ENCODE measurements at places on chromosomes 4 and X.

DNA sequence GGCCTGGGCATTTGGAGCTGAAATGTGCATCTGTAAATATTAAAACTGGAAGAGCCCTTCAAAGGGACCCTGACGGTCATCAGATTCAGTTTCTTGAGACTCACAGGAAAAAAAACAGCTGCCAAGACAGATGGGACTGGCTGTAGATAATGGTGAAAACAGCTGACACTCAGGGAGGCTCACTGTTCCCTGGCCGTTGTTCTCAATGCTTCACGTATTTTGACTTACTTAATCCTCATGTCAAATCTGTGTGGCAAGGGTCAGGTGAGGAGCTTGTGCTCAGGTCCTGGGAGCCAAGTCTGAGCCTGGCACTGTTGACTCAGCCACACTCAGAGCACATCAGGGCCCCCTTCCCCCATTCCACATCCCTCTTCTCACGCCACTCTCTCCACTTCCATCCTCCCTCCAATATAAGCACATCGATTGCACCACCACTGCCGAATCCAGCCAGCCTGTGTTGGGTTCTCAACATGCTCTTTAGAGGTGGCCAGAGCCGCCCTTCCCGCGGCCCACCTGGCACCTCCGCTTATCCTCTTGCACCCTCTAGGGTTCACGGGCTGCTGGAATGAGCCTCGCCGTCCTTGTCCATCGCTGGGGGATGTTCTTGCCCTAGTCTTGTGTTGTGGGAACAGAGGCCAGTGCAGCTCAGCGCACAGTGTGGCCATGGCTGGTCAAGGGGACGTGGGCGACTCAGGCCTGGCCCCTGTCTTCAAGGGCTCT lies 40.1 kb downstream of the EVC start:
- DNase-seq, result peak; percentile 31

GRCh38 chrX:34341258-34341657 lies 209.1 kb upstream of the FAM47A start:
- no peak for DNase-seq

DNA sequence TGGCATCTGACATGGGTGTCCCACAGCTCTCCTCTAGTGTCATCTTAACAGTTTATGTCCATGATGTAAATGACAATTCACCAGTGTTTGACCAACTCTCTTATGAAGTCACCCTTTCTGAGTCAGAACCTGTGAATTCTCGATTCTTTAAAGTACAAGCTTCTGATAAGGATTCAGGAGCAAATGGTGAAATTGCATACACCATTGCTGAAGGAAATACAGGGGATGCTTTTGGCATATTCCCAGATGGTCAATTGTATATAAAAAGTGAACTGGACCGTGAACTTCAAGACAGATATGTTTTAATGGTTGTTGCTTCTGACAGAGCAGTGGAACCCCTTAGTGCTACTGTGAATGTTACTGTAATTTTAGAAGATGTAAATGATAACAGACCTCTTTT lies 4.6 kb downstream of the FAT4 start:
- DNase-seq, result no peak

DNA sequence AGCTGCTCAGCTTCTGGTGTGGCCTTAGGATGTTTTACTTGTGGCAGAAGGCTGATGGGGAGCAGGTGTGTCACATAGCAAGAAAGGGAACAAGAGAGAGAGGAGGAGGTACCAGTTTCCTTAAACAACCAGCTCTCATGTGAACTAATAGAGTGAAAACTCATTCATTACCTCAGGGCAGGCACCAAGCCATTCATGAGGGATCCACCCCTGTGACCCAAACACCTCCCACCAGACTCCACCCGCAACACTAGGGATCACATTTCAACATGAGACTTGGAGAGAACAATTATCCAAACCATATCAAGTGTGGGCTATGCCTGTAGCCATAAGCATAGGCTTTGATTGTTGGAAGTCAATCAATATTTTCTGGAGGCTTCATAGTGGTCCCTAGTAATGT lies 56.0 kb downstream of the GSX2 start:
- DNase-seq, result no peak

DNA sequence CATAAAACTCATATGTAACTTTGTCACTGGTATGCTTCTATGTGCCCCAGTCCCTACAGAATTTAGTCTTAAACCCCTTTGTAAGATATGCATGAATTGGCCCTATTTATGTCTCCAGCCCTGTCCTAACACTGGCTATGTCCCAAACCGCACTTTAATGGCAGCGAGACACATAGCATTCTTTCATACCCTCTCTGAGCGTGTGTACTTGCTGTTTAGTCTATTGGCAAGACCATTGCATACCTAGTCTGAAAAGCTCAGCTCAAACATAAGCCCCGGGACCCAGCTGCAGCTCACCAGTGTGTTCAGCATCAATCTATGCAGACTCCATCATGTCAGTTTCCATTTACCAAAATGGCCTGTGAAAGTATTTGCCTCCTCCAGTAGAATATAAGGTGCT lies 1018.4 kb upstream of the TENM3 start:
- DNase-seq, result no peak

GRCh38 chrX:19094654-19095053 lies 27.6 kb downstream of the ADGRG2 start:
- no peak for DNase-seq

GRCh38 chr4:123893011-123893981 lies 496.7 kb downstream of the SPRY1 start:
- no peak for DNase-seq

GRCh38 chr4:6660430-6660829 lies 19.9 kb downstream of the MRFAP1 start:
- DNase-seq, result no peak

- no peak for DNase-seq
Measured at GRCh38 chrX:39869846-39870601, 227.7 kb downstream of the BCOR start.

DNA sequence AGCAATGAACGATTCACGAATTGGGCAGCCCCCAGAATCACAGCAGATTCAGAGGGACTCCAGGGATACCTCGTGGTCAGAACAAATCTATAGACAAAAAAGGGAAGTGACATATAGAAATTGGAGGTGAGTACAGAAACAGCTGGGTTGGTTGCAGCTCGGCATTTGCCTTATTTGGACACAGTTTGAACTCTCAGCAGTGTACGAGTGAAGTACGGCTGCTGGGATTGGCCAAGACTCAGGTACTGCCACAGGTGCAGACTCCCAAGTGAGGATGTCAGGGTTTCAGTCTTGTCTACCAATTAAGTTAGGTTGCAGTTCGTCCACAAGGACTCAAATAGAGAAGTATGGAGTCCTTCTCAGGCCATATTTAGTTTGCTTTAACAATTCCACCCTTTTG lies 28.2 kb downstream of the HTT-AS start:
- no peak for DNase-seq

DNA sequence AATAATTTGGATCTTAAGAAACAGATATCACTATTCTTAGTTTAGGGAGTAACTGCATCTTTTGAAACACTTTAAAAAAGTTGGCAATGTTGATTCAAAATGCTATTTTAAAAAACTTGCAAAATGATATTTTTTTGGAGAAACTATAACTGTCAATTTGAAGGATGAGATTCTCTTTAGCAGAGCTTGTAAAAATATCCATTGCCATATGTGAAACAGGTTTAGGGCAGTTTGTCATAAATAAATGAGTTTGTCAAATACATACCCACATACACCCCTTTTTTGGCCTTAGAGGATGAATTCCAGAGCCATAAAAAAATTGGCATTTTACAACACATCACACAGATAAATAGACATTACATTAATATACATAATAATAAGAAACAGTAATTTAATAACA lies 174.6 kb downstream of the BMPR1B start:
- no peak for DNase-seq

DNA sequence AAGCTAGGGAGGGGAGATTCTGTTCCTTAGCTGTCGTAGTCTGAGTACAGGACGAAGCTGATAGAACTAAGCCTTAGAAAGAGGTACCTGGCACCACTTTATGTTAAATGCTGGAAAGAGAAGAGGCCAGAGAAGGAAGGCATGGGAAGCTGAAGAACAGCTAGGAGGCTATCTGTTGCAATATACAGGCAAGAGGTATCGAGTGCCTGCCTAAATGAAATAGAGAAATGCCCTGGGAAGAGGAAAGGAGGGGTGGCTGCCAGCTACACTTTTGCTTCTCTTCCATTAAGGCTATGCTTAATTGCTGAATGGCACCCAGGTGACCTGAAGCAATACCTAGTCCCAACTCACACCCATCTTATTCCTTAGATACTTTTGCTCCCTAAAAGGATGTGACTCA lies 380.4 kb upstream of the FGF13 start:
- no peak for DNase-seq

GRCh38 chr4:33086331-33086925 lies 2366.3 kb downstream of the PCDH7 start:
- DNase-seq, result no peak

GRCh38 chrX:56498756-56499155 lies 64.7 kb upstream of the UBQLN2 start:
- DNase-seq, result no peak

DNA sequence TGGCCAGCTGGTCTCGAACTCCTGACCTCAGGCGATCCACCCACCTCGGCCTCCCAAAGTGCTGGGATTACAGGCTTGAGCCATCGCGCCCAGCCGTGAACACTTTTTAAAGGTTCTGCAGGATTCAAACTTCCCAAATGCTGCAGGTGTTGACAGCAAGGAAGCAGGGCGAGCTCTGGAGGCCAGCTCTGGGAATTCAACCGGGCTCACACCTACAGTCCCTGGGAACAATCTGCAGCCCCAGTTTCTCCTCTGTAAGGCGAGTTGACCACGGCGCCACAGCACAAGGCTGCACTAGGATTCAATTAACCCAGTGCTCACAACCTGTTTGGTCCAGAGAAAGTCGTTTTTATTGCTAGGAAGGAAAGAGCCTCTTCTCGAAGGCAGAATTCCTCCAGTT lies 1.6 kb downstream of the MTNR1A start:
- no peak for DNase-seq

DNA sequence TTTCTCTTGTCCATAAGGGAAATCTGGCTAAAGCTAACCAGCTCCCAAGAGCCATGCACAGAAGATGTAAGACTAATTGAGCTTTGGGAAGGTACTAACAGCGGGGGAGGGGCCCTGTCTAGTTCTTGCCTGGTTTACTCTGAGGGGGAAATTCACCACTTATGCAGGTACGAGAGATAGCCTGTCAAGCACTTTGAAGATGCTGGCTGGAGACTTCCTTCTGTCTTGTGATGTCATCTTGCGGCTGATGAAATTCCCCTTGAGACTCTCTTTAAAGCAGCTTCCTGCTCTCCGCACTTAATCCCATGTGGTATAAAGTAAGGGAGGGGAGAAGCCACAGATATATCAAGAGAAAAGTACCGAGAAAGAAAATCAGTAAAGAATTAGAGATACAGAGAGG lies 345.3 kb downstream of the MAPK10 start:
- no peak for DNase-seq

DNA sequence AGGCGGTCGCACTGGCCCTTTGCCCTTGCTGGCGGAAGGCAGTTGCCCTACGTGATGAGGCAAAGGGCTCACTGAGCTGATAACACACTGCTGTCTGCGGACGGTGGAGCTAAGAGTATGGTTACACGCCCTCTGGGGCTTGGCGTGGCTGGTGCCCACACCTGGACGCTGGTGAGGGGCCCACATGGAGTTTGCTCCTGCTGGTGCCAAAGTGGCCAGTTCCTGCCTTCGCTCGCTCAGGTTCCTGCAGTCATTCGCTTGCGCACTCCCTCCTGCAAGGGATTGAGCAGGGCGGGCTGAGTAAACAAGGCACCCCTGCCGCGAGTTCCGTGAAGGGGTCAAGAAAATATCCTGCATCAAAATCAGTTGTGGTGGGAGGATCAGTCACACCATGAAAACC lies 18.4 kb downstream of the SPARCL1 start:
- no peak for DNase-seq

GRCh38 chrX:30488092-30488491 lies 89.5 kb downstream of the TASL start:
- no peak for DNase-seq

GRCh38 chr4:16573739-16574138 lies 324.7 kb downstream of the LDB2 start:
- no peak for DNase-seq

GRCh38 chrX:10608099-10608498 lies 12.3 kb downstream of the MID1 start:
- DNase-seq, result no peak

- no peak for DNase-seq
Measured at GRCh38 chrX:68072041-68072440, 361.3 kb downstream of the OPHN1 start.

- no peak for DNase-seq
Measured at GRCh38 chr4:75841641-75842520, 60.4 kb downstream of the PPEF2 start.

- DNase-seq, result no peak
Measured at GRCh38 chr4:112279882-112280315, 5.8 kb downstream of the TIFA start.

GRCh38 chrX:109841257-109841656 lies 108.2 kb upstream of the ACSL4 start:
- no peak for DNase-seq

DNA sequence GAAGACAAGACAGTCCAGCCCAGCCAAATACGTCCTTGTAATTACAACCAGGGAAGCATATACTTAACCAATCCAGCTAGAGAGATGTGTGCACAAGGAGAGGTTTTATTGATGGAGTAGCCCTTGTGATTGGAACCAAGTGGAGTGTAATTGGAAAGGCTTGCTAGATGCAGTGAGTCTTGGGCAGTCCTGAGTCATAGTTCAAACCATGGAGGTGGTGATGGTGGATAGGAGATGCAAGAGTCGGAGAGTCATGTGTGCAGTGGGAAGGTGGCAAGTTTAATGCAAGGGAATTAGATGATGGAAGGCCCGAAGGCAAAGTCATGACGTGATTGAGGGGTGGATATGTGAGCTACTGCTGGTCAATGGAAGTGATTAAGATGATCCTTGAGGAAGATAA lies 63.7 kb downstream of the PHEX start:
- DNase-seq, result no peak

- no peak for DNase-seq
Measured at GRCh38 chr4:169208516-169208915, 62.2 kb downstream of the SH3RF1 start.

DNA sequence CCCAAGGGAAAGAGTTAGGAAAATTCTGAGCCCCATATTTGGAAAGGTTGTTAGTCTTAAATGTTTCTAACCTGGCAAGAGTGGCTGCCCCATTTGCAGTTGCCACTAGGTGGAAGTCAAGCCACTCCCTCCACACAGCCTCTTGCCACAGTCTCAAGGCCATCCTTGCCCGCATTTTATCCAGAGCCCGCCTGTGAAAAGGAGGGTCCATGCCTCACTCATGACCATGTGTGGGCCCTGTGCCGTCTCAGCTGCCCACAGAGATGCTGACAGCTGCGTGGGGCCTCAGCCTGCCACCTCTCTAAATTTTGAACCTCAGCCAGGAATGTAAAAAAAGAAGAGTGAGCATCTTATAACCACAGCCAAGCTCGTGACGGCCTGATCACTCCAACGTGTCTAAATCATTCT lies 201.5 kb upstream of the FAM241A start:
- DNase-seq, result no peak

DNA sequence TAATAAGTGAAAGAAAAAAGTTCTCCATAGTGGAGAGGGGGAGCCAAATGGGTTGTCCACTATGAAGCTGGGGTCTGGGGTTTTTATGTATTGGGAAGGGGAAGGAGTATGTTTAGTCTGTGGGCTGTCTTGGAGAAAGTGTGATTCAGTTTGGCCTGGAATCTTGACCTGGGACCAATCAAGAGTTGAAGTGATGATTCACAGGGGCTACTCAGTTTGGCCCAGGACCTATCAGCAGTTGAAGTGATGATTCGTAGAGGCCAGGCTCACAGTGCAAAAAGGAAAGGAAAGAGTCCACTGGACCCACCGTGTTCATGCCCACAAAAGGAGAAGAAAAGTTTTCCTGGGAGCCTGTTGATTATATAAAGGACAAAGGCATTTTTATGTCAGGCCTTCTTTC lies 47.3 kb upstream of the RAB9B start:
- DNase-seq, result no peak

GRCh38 chr4:41280010-41280409 lies 23.3 kb downstream of the UCHL1 start:
- no peak for DNase-seq

All from HFF-Myc (cell line).